Frontal cortex (tissue), 4 donors: ENCODE measurements at places on chromosomes 16 and 17.

DNA sequence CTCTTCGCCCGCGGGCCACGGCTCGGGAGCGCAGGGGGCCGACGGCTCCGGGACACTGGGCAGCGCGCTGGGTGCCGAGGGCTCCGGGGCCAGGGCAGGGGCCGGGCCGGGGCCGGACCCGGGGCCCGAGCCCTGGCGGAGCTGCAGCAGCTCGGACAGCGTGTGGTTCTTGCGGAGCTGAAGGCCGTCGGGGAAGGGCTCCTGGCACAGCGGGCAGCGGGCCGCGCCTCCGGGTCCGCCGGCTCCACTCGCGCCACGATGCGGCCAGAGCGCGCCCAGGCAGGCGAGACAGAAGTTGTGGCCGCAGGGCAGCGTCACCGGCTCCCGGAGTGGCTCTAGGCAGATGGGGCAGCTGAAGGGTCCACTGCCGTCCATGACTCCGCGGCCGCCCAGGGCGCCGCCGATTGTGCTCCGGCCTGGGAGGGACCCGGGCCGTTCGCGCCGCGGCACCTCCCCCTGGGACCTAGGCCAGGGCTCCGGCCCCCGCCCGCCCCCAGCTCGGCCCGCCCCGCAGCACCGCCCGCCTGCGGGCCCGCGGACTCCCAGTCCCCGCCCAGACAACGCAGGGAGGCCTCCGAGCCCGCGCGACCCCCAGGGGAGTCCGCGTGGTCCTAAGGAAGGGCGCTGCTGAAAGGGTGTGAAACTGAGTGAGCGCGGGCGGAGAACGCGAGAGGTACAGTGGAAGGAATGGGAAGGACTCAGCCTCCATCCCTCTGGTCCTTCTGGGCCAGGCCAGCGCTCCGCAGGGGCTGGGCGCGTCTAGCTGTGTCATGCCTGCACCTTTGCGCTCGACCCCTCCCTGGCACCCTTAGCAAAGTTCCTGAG is at the start of gene TRIM47:
TRIM47 (minus strand) TSS at position 408 of the 825 bp plus-strand sequence; CDS start at position 375, 33 bp downstream.
- peak; percentile 81 for DNase-seq

DNA sequence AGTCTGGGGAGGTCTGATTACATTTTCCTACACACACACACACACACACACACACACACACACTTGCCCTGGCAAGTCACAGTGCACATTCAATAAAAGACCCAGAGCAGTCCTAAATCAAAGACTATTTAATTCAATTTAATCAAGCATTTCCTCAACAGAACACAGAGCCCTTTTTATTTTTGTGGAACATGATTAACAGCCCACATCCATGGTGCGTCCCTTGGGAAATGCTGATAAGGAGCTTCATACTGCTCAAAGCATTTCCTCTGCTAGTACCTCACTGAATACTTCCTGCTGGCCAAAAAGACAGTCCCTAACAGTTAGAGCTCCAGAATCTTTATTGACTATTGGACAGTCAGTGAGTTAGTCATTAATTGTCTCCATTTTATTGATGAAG is 43.1 kb upstream of the MYH10 start:
- no peak for DNase-seq

DNA sequence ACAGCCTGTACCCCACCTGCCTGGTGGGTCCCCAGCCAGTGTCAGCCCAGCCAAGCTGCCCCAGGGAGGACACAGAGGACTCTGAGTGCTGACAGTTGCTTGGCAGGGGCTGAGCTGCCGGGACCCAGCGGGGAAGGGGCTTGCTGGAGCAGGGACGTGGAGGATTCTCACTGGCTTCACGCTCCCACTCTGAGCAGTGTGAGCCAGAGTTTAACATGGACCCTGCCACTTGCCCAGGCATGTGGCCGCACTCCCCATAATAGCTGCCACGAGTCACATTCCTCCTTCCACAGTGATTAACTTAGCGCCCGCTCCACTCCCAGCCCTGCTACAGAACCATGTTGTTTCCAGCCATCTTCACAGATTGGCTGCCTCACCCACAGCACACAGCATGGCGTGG is 31.2 kb downstream of the SREBF1 start:
- no peak for DNase-seq

DNA sequence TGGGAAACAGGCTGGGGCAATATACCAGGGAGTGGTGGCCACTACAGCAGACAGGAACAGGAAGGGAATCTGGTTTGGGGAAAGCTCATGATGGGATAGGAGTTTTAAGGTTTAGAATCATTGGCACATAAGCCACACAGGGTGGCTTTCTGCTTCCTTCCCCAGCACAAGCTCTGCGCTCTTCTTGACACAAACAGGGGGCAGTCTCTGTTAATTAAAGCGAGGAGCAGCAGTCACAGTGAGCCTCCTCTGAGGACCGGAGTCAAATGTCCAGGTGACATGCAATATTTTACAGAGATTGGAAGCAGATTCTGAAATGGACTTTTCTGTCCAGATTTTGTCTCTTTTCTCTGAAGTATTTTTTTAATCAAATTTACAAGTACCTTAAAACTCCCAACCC is 2.8 kb upstream of the SHISA9 start:
- DNase-seq: no peak

DNA sequence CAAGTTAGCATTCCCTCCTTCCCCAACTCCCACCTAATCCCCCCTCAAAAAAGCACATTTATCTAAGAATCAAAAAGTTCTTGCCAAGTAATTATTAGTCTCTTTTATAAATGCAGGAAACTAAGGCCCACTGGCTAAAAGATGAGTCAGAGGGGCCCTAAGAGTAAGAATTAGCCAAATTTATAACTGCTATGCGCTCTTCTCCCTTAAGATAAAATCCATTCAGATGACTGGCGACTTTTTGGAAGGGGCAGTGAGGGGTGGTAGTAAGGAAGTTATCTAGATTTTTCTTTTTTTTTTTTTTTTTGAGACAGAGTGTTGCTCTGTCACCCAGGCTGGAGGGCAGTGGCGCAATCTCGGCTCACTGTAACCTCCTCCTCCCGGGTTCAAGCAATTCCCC is 17.1 kb downstream of the ZNF652 start:
- no peak for DNase-seq

DNA sequence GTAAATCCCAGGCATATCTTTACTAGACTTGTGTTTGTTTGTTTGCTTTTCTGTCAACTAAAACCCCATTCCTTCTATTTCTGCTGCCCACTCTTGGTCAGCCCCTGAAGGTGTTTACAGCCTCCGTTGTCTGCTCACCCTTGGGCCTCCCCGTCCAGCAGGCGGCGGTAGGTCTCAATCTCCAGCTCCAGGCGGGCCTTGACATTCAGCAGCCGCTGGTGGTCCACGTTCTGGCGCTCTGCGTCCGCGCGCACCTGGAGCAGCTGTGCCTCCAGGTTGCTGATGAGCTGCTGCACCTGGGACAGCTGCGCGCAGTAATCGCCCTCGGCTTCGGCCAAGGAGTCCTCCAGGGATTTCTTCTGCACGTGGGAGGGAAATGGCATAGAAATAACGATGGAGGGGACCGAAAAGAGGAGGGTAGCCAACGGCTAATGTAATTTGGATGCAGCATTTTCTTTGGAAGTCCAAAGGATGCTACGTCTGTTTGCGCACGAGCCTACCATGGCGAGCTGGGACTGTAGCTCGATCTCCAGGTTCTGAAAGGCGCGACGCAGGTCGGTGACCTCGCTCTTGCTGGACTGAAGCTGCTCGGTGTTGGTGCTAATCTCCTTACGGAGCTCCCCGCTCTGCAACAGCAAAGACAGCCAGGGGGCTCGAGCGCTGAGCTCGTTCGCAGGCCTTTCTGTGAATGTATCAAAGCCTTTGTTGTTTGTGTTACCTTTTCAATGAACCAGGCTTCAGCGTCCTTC is 3.9 kb downstream of the KRT12 start:
- no peak for DNase-seq

- DNase-seq: no peak
Measured at GRCh38 chr17:15000661-15001060, 264.5 kb downstream of the PMP22 start.

DNA sequence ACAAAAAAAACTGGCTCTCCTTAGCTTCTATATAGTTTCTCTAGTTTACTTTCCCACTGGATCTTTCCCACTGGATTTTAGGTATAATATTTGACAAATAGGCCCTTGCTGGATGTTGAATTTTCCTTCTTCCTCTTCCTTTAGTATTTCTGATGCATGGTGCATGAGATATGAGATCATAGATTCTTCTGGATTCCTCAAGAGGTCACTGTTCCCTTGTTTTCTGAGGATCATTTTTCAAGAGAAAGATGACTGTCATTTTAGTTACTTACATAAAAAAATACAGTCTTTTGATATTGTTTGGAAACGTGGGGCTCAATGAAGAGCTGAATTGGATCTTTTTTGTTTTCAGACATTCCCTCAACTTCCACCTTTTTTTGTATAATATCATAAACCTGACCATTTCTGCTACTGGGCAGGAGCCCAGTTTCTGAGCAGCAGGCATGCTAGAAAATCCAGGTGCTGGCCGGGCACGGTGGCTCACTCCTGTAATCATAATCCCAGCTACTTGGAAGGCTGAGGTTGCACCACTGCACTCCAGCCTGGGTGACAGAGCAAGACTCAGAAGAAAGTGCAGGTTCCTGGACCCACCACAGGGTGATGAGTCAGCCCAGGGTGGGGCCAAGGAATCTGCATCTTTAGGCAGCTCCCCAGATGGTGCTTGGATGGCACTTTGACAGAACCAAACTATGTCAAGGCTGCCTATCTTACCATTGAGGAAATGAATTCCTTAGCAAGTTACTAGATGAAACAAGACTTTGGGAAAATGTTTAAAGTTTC is 70.3 kb downstream of the SDR42E1 start:
- peak; percentile 48 for DNase-seq

GRCh38 chr16:8861563-8862308 is 7.1 kb downstream of the CARHSP1 start:
- DNase-seq: no peak
